ENCODE measurements at places on chromosomes 3 and 15. TPM values are rescaled to one million over a fixed set of nuclear protein-coding genes. Genes with fewer than 3 reads are reported as not detected.

- peak; percentile 90 for DNase-seq
Observed at GRCh38 chr15:31434588-31435260, 108.1 kb downstream of the KLF13 start.

DNA sequence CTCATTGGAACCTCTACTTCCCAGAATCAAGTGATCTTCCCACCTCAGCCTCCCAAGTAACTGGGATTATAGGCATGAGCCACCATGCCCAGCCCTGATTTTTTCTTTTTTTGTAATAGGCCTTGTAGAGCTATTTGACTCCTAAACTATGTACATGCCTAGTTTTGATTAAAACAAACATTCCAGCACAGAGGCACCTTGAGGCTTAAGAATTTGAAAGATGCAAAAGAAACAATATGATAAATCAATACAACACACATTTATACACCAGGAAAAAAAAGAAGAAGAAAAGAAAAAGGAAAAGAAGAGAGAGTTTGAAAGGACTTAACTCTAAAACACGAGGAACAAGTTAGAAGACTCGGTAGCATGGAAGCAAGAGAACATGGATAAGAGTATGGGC lies 13.9 kb upstream of the FRMD5 start:
- no peak for DNase-seq

- no peak for DNase-seq
Observed at GRCh38 chr3:59303452-59303851, 253.6 kb upstream of the CFAP20DC start.

DNA sequence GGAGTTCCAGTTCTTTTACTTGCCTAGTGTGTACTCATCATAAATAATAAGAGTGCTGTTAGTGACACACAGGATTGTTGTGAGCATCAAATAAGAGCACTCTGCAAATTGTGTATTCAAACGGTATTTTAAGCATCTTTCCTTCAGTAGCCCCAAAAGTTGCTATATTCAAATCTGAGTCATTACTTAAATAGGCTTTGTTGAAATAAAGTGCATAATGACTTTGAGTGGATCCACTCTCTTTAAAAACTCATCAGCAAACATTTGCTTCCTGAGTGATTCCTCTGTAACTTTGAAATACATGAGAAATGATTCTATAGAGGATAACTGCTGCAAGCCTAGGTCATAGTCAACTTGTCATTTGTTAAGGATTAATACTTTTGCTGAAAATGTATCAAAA lies 29.3 kb upstream of the PLCL2 start:
- no peak for DNase-seq

The LMCD1 gene
- 2.2 TPM for total RNA-seq

The SH2D7 gene
- total RNA-seq: not detected

The IL17RB gene
- total RNA-seq: 2.1 TPM

The DLL4 gene
- total RNA-seq: 0.12 TPM

All from activated T-cell treated with anti-CD3 and anti-CD28 coated beads, Interleukin-2, amount 50 U/mL, for 72 hours (primary cell).